NCI-H1436 (cell line): ENCODE measurements at places on chromosomes 1 and 21.

GRCh38 chr1:198254948-198255347 is 98.2 kb downstream of the NEK7 start:
- no peak for DNase-seq

DNA sequence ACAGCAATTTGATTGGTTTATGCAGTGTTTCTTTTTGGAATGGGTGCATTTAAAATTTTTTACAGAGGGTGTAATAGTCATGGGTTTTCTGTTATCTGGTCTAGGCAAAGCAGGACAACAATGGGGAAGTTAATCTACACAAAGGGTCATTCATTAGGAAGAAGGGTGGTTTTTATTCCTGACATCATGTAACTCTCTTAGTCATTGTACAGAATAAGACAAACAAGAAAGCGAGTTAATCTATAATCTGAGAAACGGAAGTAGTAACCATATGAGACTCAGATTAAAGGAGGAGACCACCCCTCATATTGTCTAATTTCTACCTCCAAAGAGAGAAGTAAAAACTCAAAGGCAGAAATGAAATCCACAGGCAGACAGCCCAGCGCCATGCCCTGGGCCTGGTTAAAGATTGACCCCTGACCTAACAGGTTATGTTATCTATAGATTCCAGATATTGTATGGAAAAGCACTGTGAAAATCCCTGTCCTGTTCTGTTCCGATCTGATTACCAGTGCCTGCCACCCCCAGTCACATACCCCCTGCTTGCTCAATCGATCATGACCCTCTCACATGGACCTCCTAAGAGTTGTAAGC is 10.5 kb upstream of the IFI6 start:
- no peak for DNase-seq

DNA sequence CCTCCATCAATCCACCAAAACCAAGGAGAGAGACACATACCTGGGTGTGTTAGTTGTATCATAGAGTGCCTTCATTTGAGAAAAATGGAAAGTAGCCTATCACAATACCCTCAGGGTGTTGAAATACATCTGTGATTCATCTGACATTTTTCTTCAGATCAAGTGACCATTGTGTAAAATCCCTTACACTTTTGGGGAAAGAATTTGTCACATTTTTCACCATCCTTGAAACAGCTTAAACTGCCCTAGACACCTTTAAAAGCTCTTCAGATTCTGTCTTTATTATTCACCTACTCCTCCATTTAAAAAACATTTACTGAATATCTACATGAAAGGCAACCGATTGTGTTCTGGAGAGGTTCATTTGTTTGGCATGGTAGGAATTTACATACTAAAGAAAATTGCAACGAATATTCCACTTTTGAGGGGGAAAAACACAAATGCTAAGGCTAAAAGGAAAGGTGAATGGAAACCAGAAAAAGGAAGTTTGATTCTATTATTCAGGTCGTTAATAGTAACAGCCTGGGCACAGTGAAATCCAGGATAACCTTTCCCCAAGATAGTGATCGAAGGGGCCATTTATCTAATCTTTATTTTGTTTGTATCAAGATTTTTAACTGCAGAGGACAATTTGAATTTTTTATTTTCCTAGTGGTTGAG is 70.4 kb upstream of the SAMSN1 start:
- no peak for DNase-seq

DNA sequence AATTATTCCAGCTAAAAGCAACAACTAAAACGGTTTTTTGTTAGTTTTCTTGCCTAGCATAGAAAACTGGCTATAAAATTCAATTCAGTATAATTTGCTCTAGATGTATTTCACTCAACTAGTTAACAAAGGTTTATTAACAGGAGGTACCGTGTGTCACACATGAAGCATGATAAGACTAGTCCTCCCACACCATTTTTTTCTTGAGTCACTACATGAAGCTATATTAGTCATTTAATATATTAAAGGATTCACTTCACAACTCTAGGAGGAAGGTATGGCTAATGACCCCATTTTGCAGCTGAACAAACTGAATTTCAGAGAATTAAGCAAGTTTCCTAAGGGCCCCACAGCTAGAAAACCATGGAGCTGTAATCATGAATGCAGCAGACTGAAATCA is 307.8 kb upstream of the USP25 start:
- DNase-seq = no peak

DNA sequence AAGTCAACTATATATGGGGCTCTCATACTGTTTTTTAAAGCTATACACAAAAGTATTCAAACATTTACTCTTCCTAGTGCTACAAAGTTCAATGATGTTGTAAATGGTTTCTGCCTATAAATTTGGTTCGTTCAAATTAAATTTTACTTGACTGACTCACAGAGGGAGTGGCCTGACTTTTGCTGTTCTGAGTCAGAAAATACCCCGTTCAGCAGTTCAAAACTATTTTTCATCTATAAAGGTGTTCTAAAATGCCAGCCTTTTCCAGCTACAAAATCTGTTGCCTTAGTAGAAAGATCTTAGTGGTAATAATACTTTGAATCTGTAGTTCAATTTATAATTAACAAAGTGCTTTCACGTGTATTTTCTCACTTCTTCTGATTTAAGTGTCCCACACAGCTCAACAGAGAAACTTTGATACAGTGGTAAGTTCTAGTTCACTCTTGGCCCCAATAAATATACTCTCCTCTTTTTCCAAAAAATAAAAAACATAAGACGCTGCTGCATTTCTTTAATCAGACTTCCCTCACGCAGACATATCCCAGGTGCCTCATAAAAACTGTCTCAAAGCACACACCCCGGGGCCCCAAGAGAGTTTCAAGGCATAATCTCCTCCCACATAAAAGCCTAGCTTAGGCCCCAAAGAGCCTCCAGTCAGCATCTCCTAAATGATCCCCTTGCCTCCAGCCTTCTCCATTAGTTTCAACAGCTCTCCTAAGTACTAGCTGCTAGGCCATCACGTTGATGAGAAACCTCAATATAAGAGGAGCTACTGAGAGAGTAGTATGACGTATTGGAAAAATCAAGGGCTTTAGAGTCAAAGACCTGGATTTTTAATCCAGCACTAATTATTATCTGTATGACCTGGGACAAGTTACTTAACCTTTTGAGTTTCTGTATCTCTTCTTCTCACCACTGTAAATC is 3.2 kb downstream of the PTP4A2 start:
- DNase-seq = peak; percentile 43

GRCh38 chr21:42733037-42733627 is 79.7 kb downstream of the PDE9A start:
- DNase-seq = no peak

GRCh38 chr1:209593747-209594146 is 10.2 kb downstream of the CAMK1G start:
- no peak for DNase-seq

GRCh38 chr1:246066573-246066972 is 440.5 kb downstream of the SMYD3 start:
- DNase-seq = no peak

- no peak for DNase-seq
Observed at GRCh38 chr21:31888936-31889371, 16.1 kb downstream of the HUNK start.

GRCh38 chr1:9345922-9346321 is 53.2 kb downstream of the SPSB1 start:
- DNase-seq = no peak

- DNase-seq = no peak
Observed at GRCh38 chr1:89259283-89259971, 13.2 kb downstream of the GBP5 start.

DNA sequence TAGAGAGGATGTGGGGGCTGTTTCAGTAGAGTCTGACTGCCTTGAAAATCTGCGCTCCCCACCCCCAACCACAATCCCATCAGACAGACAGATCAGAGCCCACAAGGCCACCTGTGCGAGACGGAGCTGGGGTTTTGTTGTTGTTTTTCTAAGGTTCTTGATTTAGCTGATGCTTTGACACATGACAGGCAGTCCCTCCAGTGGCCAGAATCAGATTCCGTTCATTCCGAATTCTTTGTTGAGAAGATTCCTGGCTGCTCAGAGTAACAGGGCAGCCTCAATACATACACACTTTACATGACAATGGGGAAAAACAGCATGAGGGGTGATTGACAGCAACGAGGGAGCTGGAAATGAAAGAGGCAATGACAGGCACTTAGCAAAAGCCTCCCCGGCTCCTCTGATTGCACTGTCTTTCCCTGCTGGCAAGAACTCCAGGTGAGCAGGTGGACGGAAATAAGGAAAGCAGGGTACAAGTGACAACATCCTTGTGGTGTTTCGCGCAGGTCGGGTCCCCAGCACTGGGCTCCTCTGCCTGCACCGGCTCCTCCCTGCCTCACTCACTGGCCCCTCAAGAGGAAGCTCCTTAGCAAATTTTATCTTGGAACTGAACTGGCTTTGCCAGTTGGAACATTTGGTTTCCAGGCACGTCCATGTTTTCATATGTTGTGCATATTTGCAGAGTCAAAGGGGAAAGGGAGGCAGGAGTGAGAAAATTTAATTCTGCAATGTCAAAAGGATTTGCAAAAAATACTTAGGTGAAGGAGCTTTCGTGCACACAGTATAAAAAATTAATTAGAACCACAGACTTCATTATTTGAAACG is 148.7 kb downstream of the PGBD5 start:
- no peak for DNase-seq

- no peak for DNase-seq
Observed at GRCh38 chr21:40472013-40472412, 374.9 kb downstream of the DSCAM start.

- DNase-seq = no peak
Observed at GRCh38 chr1:54767526-54767925, 3.2 kb upstream of the PARS2 start.

DNA sequence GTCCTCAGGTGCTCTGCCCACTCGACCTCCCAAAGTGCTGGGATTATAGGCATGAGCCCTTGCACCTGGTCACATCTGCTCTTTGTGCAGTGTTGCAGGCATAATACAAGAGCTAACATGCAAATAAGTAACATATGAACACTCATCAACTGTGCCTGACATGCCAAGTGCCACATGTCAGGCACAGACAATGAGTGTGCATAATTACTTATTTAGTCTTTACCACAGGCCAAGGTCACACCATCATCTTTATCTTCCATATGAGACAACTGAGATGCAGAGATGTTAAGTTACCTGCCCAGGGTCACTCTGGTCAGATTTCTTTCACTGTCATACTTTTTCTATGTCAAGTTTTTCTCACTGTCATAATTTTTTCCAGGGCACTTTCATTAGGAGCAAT is 126.1 kb downstream of the PPIAL4G start:
- no peak for DNase-seq

DNA sequence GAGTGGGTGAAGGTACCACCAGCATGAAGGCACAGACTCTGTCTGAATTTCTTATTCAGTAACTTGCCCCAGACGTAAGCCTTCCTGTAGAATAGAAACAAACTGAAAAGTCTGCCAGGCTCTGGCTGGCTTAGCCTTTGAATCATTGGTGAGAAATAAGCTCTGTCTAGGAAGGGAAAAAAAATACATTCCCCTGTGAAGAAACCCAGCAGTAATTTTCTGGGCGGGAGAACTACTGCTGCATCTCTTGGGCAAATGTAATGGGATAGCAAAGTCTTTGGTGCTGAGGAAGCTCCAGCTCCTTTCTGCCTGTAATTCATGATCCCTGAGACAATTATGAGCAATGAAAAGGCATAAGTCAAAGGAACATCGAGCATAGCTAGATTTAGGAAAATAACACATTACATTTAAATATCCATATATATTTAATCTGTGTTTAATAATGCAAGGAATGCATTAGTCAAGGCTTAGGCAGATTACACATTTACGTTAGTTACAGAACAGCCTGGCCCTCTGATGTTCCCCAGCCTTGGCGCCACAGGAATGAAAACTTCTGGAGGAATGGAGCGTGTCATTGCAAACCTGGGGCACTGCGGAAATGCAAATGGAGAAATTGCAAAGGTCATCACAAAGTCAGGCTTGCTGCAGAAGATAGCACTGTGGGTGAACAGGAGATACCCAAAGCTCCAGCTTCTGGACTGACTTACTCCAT is 216.3 kb upstream of the CAMK1G start:
- DNase-seq = no peak

DNA sequence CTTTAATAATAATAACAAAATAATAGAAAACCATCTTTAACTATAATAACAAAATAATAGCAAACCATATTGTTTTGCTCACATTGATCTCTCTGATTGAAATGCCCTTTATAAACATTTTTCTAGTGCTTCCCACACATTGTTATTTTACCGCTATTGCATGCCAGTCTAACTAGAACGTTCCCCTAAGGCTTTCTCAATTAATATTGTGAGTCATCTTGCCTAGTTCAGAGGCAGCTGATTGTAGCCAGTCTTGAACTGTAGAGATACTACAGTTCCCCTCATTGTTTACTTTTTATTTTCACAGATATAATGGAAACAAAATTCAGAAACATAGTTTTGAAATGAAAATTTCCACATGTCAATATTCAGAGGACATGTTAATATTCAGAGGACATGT is 192.3 kb upstream of the ADGRL4 start:
- no peak for DNase-seq

- DNase-seq = no peak
Observed at GRCh38 chr21:42398436-42399028, 2.7 kb upstream of the TMPRSS3 start.

DNA sequence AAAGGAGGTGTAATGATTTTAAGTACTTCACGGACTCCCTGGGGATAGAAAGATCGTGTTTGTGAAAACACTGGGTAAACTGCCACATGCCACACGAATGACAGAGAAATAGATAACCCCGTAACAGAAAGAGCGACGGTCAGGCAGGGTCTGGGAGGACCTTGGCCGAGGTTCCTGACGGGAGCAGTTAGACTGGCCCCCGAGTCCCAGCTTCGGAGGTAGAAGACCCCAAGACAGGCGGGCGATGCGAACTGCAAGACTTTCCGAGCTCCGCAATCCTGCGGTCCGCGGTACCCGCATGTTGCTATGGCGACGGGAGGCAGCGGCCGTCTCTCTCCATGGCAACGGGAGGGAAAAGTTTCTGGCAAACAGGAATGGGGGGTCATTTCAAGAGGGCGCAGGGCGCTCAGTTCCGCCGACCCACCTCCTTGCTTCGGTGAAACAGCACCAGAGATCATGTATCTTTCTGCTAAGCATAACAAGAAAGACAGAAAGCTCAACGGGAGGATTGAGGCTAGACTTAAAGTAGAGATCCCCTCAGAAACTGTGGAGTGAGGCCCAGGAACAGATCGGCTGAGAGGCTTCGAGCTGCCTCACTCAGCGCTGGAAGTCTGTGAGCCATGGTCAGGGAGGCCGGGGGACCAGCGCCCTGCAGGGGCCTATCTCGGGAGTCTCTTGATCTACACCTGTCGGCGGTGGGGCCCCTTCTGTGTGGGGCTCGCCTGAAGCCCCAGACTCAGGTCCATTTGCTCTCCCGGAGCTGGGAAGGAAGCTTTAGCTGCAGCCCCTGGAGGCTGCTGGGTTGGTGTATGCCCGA is 685 bp upstream of the SYT6 start:
- DNase-seq = no peak

DNA sequence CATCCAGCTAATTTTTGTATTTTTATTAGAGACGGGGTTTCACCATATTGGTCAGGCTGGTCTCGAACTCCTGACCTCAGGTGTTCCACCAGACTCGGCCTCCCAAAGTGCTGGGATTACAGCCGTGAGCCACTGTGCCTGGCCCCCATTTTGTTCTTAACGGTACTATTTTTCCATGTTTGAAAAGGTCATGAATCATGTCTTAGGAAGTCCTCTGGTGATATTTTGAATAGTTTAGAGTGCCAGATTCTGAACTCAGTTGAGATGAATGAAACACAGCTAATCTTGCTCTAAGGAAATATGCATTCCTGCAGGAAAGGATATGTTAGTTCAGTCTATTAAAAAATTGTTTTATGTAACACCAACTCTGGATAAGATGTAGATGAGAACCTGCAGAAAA is 62.6 kb upstream of the ATP2B4 start:
- no peak for DNase-seq
